ENCODE measurements at places on chromosomes 2 and 18.

- no peaks in the 10 kb centered on the region for H3K36me3 ChIP-seq
- no peaks in the 10 kb centered on the region for H3K27me3 ChIP-seq
- peaks cover 7% of the 10 kb centered on the region for H3K4me1 ChIP-seq
These were observed 29.0 kb downstream of the IMPA2 start for GRCh38 chr18:12010187-12010802.

GRCh38 chr2:43812947-43813346 is 25.7 kb downstream of the ABCG5 start:
- DNase-seq, result no peak
- H3K36me3 ChIP-seq, result peaks cover 6% of the 10 kb centered on the region
- no peaks in the 10 kb centered on the region for H3K27me3 ChIP-seq
- no peak overlapping the region for H3K4me3 ChIP-seq

- no peaks in the 10 kb centered on the region for H3K27me3 ChIP-seq
- DNase-seq, result no peak
- no peak overlapping the region for H3K27ac ChIP-seq
These were observed 13.0 kb downstream of the YWHAQ start for GRCh38 chr2:9617749-9618148.

GRCh38 chr2:56133931-56134629 is 49.7 kb upstream of the CCDC85A start:
- H3K36me3 ChIP-seq, result no peaks in the 10 kb centered on the region
- peaks cover 5% of the 10 kb centered on the region for H3K27me3 ChIP-seq
- DNase-seq, result no peak
- H3K4me3 ChIP-seq, result no peak overlapping the region
- H3K27ac ChIP-seq, result no peak overlapping the region

GRCh38 chr2:33617401-33617800 is 18.3 kb upstream of the FAM98A start:
- no peak for DNase-seq
- no peaks in the 10 kb centered on the region for H3K36me3 ChIP-seq
- no peaks in the 10 kb centered on the region for H3K27me3 ChIP-seq
- H3K4me1 ChIP-seq, result no peaks in the 10 kb centered on the region
- no peak overlapping the region for H3K4me3 ChIP-seq
- H3K27ac ChIP-seq, result no peak overlapping the region

GRCh38 chr2:32772638-32773447 is 145.0 kb downstream of the TTC27 start:
- H3K36me3 ChIP-seq, result no peaks in the 10 kb centered on the region
- DNase-seq, result peak; percentile 14
- no peaks in the 10 kb centered on the region for H3K4me1 ChIP-seq
- no peak overlapping the region for H3K27ac ChIP-seq

DNA sequence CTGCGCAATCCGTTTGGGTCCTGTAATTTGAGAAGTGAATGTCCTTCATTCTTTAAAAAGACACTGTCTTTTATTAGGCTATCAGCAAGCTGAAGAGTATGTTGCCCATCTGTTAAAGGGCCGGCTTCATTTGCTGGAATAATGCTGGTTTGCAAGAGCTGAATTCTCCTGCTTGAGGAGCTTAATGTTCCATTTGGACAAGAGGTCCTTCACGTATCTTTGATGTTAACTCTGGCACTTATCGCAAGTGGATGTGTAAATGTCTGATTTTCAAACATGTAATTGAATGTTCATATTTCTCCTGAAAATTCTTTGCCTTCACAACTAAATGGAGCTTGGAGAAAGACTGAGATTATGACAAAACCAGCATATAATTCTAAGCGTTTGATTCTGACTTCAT is 280.8 kb upstream of the NRP2 start:
- H3K36me3 ChIP-seq, result no peaks in the 10 kb centered on the region
- no peak overlapping the region for H3K27ac ChIP-seq
- H3K4me1 ChIP-seq, result no peaks in the 10 kb centered on the region
- no peaks in the 10 kb centered on the region for H3K27me3 ChIP-seq
- no peak for DNase-seq

DNA sequence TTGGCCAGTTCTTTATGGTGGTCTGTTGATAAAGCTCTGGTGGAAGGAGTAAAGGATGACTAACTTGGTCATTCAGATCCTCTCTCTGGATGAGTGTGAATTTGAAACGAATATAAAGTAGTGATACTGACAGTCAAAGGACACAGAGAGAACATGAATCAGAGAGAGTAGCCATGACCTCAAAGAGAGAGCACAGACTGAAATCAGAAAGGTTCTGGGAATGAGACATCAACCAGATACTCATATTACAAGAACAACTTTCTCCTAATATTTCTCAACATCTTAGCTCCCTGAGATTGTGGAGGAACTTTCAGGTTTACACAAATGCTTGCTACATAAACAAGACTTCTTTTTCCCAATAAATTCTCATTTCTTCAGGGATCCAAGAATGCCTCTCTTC is 849.1 kb upstream of the CHAC2 start:
- no peaks in the 10 kb centered on the region for H3K4me1 ChIP-seq
- H3K4me3 ChIP-seq, result no peak overlapping the region
- no peaks in the 10 kb centered on the region for H3K27me3 ChIP-seq
- H3K36me3 ChIP-seq, result no peaks in the 10 kb centered on the region

- no peak for DNase-seq
- no peaks in the 10 kb centered on the region for H3K4me1 ChIP-seq
- H3K27me3 ChIP-seq, result no peaks in the 10 kb centered on the region
- H3K36me3 ChIP-seq, result no peaks in the 10 kb centered on the region
- no peak overlapping the region for H3K27ac ChIP-seq
These were observed 335.2 kb downstream of the LPIN1 start for GRCh38 chr2:12081481-12082210.

DNA sequence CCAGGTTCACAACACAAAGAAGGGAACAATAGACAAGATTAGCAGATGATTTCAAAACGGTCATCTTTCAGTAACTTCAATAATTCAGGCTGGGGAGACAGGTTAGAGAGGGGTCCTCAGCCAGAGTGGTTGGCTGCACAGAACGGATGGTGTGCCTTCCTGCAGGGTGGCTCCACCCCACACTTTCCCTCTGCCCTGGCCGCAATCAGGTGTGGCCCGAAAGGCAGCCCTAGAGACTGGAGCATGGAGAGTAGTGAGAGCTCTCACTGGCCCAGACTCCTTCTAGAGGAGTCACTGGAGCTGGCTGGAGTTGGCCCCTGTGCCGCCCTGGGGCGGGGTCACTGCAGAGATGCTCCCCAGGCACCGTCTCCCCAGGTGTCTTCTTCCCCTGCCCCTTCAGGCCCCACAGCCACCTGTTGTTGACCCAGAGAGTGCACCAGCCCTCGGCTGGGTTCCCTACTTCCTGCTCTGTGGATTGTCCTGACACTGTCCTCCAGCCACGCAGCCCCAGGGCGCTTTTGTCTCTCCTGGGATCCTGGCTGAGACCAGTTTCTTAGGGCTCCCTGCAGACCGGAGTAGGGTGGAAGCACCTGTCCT is 126.8 kb downstream of the PXDN start:
- no peak overlapping the region for H3K27ac ChIP-seq
- no peaks in the 10 kb centered on the region for H3K4me1 ChIP-seq
- no peak for DNase-seq
- H3K36me3 ChIP-seq, result no peaks in the 10 kb centered on the region
- H3K27me3 ChIP-seq, result no peaks in the 10 kb centered on the region

DNA sequence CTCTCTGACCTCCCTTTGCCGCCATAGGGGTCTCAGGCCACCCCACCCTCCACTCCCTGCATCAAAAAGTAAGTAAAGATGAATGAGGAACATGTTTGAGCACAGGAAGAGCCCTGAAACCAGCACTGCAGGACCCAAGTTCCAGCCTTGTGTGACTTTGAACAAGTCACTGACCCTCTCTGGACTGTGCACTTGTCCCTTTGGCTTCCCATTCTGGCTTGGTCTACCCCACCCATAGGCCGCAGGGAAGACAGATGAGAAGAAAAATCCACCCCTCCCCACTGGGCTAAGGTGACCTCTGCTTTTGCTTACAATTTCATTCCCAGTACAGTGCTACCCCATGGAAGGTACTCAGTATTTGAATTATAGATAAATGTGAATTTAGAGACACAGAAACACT is 43.8 kb downstream of the TMEM17 start:
- no peaks in the 10 kb centered on the region for H3K27me3 ChIP-seq
- no peaks in the 10 kb centered on the region for H3K4me1 ChIP-seq
- no peak overlapping the region for H3K4me3 ChIP-seq
- no peaks in the 10 kb centered on the region for H3K36me3 ChIP-seq
- DNase-seq, result no peak

GRCh38 chr2:164044622-164045021 is 308.8 kb upstream of the FIGN start:
- H3K27ac ChIP-seq, result no peak overlapping the region
- DNase-seq, result no peak
- H3K4me3 ChIP-seq, result no peak overlapping the region
- no peaks in the 10 kb centered on the region for H3K36me3 ChIP-seq
- no peaks in the 10 kb centered on the region for H3K27me3 ChIP-seq

DNA sequence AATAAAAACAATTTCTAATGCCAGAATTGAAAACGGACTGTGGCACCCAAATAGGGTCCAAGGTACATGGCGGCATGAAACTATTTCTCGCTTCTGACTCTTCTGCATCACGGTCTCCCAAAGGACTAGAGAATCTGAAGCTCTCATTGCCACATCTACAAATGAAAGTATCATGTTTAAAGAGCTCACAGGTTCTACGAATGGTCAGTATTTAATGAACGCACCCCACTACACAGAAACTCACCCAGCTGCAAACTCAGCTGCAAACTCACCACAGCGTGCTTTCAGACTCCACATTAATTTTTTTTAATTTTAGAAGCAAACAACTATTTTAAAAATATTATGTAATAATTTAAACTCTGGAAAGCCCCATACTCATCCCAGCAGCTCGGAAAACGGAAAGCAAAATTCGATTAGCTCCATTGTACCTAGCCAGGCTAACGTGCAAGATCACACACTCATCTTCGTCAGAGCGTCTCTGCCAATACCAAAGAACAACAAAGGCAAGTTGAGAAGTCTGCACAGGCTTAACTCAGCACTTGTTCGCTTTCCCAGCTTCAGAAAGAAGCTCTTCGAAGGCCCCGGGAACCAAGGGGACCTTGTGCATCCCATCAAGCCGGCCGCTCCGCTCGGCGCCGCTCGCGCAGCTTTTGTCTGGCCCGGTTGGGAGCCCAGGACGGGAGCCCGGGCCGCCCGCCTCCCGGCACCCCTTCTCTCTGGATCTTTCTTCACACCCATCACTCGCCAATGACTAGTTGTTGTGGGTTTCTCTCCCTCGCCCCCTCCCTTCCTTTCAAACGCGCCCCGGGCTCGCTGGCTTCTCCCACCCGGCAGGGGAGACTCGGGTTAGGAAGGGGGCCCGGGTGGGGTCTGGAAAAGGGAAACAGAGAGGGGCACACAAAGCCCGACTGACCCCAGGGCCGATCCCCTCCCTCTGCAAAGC is 785 bp downstream of the CLASP1 start:
- DNase-seq, result peak; percentile 56
- no peaks in the 10 kb centered on the region for H3K27me3 ChIP-seq
- no peaks in the 10 kb centered on the region for H3K36me3 ChIP-seq
- H3K27ac ChIP-seq, result peak overlapping the region; percentile 92

GRCh38 chr2:213934560-213934959 is 476.3 kb upstream of the VWC2L start:
- no peaks in the 10 kb centered on the region for H3K4me1 ChIP-seq
- no peak overlapping the region for H3K27ac ChIP-seq
- DNase-seq, result no peak
- H3K36me3 ChIP-seq, result no peaks in the 10 kb centered on the region
- H3K4me3 ChIP-seq, result no peak overlapping the region

- H3K4me1 ChIP-seq, result no peaks in the 10 kb centered on the region
- DNase-seq, result no peak
- no peaks in the 10 kb centered on the region for H3K27me3 ChIP-seq
- H3K27ac ChIP-seq, result no peak overlapping the region
- H3K4me3 ChIP-seq, result no peak overlapping the region
These were observed 53.6 kb upstream of the LAPTM4A start for GRCh38 chr2:20104900-20105545.

DNA sequence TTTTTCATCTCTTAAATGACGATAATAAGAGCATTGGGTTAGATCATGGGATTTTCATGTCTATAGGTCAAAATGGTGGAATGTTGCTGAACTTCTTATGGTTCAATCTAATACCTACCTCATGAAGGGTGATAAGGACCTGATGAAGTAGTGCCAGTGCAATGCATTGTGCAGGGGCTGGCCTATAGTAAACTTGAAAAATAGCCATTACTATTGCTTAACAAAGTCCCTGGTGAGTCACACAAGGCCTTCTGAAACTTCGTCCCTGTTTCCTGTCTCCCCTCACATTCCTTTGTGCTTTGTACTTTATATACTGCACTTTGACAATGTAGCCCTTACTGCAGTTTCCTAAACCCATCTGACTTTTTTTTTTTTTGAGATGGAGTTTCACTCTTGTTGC is 515.9 kb downstream of the SLC4A3 start:
- H3K4me1 ChIP-seq, result no peaks in the 10 kb centered on the region
- no peak for DNase-seq
- H3K27ac ChIP-seq, result no peak overlapping the region
- no peak overlapping the region for H3K4me3 ChIP-seq
- no peaks in the 10 kb centered on the region for H3K27me3 ChIP-seq

GRCh38 chr2:48469731-48470130 is 60.2 kb upstream of the STON1 start:
- no peak for DNase-seq
- H3K4me1 ChIP-seq, result no peaks in the 10 kb centered on the region
- H3K27me3 ChIP-seq, result no peaks in the 10 kb centered on the region
- H3K4me3 ChIP-seq, result no peak overlapping the region
- H3K36me3 ChIP-seq, result peaks cover 38% of the 10 kb centered on the region

DNA sequence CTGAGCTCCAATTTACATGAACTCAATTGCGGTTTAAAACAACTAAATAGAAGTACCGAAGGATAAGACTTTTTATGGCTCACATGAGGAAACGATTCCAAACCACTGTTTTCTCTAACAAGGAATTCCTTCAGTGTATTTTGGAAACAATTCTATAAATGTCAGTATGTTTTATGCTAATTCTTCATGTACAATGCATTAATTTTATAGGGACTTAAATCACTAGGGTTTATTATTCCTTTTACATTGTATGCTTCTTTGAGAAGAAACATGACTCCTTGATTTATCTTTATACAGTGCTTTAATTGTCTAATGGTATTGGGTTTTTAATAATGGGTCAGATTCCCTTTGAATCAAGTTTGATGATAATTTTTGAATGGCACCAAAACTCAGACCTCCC is 566.8 kb downstream of the EPHA4 start:
- no peaks in the 10 kb centered on the region for H3K27me3 ChIP-seq
- no peak overlapping the region for H3K27ac ChIP-seq
- H3K4me1 ChIP-seq, result no peaks in the 10 kb centered on the region
- H3K36me3 ChIP-seq, result no peaks in the 10 kb centered on the region

GRCh38 chr2:147649998-147650397 is 194.8 kb upstream of the ACVR2A start:
- H3K27ac ChIP-seq, result no peak overlapping the region
- DNase-seq, result no peak
- H3K27me3 ChIP-seq, result no peaks in the 10 kb centered on the region
- H3K36me3 ChIP-seq, result no peaks in the 10 kb centered on the region

- H3K27ac ChIP-seq, result no peak overlapping the region
- peaks cover 15% of the 10 kb centered on the region for H3K4me1 ChIP-seq
- H3K36me3 ChIP-seq, result no peaks in the 10 kb centered on the region
These were observed 93.7 kb downstream of the RBMS1 start for GRCh38 chr2:160399880-160400279.

GRCh38 chr2:238120463-238121298 is 17.8 kb upstream of the KLHL30 start:
- H3K27ac ChIP-seq, result no peak overlapping the region
- H3K27me3 ChIP-seq, result peaks cover 13% of the 10 kb centered on the region
- H3K4me3 ChIP-seq, result no peak overlapping the region
- no peak for DNase-seq

- peaks cover 4% of the 10 kb centered on the region for H3K4me1 ChIP-seq
- no peaks in the 10 kb centered on the region for H3K27me3 ChIP-seq
- peak; percentile 80 for DNase-seq
- H3K27ac ChIP-seq, result no peak within 1 kb of the TSS
- H3K4me3 ChIP-seq, result no peak within 1 kb of the TSS
These were observed at the start of gene OTOF for GRCh38 chr2:26477911-26478253. Gene OTOF (minus strand): TSS chr2:26478124.

Data from adrenal gland (tissue), 19 donors.